8988T (cell line): ENCODE measurements at places on chromosomes 5 and 9.
A peak's percentile ranks its signal among the peaks of the same experiment; 100 is the strongest.

- no peak for DNase-seq
Observed at GRCh38 chr9:73067074-73067473, 84.6 kb upstream of the ANXA1 start.

DNA sequence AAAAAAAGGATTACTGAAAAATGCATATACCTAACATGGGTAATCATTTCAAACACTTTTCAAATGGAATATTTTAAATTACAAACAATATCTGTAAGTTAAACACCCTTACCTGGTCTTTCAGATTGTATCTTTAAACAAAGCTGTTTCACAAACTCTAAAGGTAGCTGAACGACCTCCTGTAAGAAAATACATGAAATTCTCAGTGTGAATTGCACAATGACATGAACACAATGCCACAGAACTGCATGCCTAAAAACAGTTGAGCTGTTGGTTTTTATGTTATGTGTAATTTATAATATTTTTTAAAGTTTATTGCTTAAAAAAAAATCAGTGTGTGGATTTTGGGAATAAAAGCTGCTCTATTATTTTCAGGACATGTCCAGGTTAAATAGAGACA is 17.5 kb downstream of the IPPK start:
- no peak for DNase-seq

- no peak for DNase-seq
Observed at GRCh38 chr5:102290004-102290403, 6.1 kb downstream of the SLCO4C1 start.

- DNase-seq = no peak
Observed at GRCh38 chr5:169728418-169728817, 91.3 kb downstream of the DOCK2 start.

GRCh38 chr5:120657104-120657503 is 193.0 kb downstream of the PRR16 start:
- DNase-seq = no peak

DNA sequence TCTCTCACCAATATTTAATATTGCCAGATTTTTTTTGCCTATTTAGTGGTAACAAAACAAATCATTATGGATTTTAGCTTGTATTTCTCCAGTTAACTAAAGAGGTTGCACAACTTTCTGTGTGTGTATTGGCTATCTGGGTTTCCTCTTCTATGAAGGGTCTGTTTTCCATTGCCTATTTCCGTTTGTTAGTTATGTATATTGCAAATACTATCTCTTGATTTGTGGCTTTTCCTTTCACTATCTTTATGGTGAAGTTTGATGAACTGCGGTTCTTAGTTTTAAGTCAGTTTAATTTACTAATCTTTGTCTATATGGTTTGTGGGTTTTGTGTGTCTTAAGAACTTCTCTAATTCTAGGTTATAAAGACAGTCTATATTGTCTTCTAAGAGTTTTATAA is 136.3 kb downstream of the CEP120 start:
- no peak for DNase-seq

DNA sequence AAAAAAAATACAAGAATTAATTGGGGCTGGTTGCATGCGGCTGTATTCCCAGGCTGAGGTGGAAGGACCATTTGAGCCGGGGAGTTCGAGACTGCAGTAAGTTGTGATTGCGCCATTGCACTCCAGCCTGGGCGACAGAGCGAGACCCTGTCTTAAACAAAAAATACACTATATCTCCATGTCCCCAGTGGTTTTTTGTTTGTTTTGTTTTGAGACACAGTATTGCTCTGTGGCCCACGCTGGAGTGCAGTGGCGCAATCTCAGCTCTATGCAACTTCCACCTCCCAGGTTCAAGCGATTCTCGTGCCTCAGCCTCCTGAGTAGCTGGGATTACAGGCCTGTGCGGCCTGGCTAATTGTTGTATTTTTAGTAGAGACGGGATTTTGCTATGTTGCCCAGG is 1.2 kb downstream of the COQ4 start:
- DNase-seq = no peak

- peak; percentile 20 for DNase-seq
Observed at GRCh38 chr9:114691046-114691955, 9.3 kb upstream of the TEX48 start.

GRCh38 chr5:10635257-10635866 is 71.5 kb downstream of the ANKRD33B start:
- peak; percentile 93 for DNase-seq

DNA sequence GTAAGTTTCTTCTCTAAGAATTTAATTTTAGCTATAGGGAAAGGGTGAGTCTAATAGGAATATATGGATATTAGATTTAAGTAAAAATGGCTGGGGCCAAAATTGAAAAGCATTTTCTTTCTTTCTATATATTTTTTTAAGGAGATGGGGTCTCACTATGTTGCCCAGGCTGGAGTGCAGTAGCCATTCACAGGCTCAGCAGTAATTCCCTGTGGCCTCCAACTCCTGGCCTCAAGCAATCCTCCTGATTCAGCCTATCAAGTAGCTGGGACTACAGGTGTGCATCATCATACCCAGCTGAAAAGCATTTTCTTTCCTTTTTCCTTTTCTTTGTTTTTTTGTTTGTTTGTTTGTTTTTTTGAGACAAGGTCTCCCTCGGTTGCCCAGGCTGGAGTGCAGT is 41.1 kb downstream of the CSNK1A1 start:
- DNase-seq = no peak

DNA sequence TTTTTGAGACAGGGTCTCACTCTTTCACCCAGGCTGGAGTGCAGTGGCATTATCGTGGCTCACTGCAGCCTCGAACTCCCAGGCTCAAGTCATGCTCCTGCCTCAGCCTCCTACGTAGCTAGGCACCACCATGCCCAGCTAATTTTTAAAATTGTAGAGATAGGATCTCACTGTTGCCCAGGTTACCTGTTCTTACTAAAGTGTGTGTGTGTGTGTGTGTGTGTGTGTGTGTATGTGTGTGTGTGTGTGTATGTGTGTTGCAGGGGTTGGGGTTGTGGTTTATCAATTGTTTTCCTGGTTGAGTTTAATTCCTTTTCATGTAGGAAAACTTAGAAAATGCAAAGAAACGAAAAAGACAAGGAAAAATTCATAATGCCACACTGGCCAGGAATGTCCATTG is 21.8 kb downstream of the RNF44 start:
- DNase-seq = no peak

DNA sequence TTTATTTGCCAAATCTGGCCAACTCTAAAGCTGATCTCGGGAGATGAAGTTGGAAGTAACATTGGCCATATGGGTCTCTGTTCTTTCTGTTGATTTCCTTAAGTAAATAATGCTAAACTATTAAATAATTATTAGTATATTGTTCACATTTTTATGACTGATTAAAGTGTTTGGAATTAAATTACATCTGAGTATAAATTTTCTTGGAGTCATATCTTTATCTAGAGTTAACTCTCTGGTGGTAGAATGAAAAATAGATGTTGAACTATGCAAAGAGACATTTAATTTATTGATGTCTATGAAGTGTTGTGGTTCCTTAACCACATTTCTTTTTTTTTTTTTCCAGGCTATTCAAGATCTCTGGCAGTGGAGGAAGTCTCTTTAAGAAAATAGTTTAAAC is 9.3 kb upstream of the FGF18 start:
- no peak for DNase-seq
